Activated CD4-positive, alpha-beta T cell treated with anti-CD3 and anti-CD28 coated beads for 4 hours (primary cell): ENCODE measurements at places on chromosomes 2 and 18.

DNA sequence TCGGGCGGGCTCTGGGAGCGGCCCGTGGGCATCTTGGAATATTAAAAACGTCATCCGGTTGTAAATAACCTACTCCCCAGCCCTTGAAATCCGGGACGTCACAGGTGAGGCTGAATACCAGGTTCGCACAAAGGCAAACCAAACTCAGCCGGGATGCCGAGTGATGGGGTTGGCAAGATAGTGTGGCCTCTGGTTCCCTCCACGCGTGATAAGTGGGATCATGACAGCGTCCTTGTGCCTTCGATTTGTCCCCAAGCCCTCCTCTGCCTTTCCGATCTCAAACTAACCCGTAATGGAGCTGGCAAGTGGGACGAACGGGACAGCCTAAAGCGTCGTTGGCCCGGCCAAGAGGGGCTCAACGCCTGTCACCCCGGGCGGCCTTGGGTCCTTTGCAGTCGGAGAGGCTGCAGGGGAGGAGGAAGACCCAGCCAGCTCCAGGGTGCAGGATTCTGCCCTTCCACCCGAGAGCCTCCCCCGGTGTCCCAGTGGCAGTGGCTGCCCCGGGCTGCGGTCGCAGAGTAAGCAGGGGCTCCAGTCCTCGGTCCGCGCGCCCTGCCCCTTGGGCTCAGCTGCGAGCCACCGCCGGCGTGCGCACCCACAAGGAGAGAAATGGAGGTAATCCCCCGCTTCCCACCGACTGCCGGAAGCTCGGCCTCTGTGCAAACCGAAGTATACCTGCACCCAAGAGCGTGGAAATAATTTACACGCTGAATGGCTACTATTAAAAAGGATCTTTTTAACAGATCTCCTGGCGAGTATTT, 13.4 kb upstream of the PAX3 start:
- DNase-seq: no peak

DNA sequence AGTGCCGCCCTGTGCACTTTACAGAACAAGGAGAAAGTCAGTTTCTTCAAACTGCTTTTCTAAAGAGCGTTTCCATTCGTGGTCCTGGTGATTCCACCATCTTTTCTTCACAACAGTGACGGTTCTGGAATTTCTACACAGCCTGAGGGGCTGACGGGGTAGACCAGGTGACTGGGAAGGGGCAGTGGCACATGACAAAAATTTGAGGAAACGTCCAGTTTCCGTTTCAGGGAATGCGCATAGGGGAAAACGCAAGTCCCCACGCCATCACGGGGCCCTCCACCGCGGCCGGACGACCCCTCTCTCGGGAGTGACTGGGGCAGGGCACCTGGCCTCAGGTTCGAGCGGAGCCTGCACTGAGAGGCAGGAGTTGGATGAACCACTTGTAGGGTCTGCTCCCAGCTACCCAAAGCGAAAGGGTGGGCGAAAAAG, 980 bp upstream of the SPTBN1 start:
- no peak for DNase-seq

DNA sequence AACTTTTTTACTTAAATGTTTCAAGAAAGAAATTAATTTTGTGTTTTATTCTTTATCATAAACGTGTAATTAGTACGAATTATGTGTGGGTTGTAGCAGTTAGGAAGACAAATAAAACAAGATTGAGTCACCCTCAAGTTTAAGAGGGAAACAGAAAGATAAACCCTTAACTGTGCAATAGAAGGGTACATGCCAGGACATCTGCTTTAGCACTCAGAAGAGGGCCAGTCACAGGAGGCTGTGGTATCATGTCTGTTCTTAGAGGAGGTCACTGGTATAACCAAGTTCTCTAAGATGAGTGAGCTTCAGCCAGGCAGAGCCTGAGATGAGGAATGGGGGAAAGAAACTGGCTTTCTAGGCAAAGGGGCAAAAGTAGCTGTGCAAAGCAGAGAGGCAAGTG, 42.4 kb upstream of the GRHL1 start:
- no peak for DNase-seq

DNA sequence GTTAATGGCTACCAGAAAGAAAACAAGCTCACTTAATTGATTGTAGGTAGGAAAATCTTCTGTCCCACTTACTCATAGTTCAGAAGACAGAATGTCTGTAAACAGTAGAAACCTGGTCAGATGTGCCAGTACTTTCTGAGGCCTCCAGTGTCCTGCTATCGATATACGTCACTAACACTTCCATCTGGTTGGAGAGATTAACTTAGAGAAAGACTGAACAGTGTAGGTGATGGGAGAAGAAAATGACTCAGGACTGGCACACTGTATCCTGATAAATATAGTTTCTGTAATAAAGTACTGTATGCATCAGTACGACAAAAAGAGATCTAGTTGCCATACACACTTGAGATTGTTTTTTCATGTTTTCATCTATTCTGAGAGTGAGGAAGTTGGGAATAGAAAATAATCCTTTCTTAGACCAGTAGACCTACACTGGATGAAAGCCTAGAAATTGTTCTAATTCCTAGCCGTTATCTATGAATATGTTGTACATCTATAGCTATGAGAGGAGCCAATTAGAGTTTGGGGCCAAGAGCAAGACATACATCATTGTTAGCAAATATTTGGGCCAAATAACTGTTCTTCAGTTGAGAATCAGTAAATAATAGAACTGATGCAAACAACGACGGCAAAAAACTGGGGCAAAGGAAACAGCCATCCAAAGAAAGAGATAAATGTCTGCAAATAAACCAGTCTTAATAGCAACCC, 105.9 kb downstream of the NAT8 start:
- DNase-seq: no peak

DNA sequence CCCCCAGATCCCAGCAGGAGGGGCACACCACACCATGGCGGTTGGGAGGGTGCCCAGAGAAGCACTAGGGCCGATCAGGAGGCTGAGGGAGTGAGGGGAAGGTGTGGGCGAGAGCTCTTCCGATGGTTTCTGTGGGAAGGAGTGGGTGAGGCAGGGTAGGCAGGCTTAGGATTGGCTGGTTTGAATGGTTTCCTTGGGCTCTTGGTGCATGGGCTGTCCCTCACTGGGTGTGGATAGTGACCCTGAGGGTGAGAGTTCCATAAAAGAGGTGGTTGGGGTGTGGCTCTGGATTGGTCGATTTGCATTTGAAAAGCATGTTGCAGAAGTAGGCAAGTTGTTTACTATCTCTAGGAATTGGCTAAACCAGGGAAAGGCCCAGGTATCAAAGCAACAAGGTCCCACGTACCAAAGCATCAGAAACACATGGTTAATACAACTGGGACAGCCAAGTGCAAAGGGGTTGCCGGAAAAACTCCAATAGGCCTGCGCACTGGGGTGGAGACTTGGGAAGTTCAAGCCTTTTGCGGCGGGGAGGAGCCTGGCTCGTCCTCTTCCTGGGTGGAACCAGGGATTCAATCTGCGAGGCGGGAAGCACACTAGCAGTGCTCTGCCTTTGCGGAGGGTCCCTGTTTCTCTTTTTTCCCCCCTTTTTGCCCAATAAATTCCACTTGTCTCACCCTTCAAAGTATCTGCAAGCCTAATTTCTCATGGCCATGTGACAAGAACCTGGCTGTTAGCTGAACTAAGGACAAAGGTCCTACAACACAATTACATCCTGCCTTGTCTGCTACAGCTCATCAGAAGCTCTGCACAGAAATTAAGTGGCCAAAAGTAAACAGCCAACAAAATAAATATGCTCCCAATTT, 43.2 kb downstream of the IL1R2 start:
- DNase-seq: no peak

DNA sequence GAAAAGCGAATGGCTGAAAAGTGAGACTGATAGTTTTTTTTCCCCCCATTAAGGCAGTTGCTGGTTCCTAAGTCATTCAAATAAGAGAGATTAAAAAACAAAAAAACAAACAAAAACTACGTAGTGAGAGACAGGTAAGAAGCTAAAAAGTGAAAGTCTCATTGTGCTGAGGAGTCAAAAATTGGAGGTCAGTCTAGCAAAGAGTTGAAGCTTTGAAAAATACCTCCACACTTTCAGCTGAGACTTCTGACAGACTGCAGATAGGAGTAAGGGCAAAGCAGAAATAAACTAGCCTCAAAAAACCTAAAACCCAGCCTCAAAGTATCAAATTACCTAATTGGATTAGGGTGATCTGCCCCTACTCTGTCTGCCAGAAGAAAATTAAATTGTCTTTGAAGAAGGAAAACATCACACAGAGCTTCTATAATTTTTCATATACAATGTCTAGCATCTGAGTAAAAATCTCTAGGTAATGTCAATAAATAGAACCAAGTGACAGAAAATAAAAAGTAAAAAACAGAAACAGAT, 10.9 kb upstream of the EIF2AK3 start:
- DNase-seq: no peak

DNA sequence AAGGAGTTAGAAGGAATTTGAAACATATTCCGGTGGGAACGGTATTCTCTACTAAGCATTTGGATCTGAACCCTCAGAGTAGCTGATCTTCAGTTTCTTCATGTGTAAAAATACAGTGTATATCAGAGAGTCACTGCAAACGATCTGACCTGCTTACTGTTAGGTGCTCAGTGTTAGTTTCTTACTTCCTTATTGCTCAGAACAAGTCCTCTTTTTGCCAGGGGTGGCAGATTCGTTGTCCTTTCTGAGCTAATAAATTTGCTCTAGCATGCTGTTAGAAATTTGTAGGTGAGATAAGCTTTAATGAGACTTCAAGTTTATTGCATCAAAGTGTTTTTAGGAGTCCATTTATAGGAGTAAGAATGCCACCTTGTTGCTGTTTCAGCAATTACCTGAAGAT, 15.8 kb downstream of the PLEKHA3 start:
- no peak for DNase-seq

GRCh38 chr2:43759195-43759594, 14.6 kb upstream of the DYNC2LI1 start:
- no peak for DNase-seq

- no peak for DNase-seq
Observed at GRCh38 chr2:205868773-205869333, 186.6 kb downstream of the NRP2 start.

DNA sequence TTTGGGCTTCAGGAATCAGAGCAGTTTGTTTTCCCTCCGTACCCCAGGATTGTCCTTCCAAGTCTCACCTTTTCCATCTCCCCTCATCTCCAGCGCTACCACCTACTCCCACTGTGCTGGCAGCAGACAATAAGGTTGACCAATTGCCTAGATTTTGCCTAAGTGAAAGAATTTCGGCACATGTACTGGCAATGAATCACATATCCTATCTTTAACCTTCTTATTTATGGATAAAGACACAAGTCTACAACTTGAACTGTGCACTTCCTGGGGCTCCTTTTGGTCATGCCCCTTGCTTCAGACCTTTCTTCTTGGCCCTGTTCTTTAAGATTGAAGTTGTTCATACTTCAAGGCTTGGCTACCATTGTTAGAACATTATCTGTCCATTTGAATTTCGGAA, 71.4 kb downstream of the KCMF1 start:
- DNase-seq: no peak

DNA sequence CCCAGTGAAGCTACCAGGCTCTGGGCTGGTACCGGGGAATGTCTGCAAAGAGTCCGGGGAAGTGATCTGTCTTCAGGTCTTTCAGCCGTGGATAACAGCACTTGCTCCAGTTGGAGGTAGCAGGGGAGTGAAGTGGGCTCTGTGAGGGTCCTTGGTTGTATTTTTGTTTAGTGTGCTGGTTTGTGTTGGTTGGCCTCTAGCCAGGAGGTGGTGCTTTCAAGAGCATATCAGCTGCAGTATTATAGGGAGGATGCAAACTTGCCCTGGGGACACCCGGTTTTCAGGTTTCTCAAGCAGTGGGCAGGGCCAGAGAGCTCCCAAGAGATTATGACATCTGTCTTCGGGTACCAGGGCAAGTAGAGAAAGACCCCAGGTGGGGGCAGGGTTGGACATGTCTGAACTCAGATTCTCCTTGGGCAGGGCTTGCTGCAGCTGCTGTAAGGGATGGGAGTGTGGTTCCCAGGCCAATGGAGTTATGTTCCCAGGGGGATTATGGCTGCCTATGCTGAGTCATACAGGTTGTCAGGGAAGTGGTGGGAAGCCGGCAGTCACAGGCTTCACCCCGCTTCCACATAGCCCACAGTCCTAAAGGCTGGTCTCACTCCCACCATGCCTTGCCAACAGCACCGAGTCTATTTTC, 34.4 kb downstream of the ACAA2 start:
- no peak for DNase-seq

DNA sequence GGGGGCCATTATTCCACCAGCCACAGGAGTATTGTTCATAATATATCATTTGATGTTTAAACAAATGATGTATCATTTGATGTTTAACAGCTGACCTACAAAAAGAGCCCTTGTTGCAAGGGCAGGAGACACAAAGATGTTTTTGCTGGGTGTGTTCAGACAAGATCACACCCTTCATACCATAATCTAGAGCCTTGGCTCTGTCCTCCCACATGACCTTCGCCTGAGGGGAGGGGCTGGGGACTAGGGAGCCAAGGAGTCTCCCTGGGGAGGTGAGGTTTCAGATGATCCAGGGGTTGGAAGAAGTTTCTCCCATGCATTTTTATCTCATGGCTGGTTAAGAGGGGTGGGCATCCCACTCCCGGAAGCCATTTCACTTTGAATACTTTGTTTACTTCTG, 33.5 kb downstream of the CDC42EP3 start:
- DNase-seq: no peak

DNA sequence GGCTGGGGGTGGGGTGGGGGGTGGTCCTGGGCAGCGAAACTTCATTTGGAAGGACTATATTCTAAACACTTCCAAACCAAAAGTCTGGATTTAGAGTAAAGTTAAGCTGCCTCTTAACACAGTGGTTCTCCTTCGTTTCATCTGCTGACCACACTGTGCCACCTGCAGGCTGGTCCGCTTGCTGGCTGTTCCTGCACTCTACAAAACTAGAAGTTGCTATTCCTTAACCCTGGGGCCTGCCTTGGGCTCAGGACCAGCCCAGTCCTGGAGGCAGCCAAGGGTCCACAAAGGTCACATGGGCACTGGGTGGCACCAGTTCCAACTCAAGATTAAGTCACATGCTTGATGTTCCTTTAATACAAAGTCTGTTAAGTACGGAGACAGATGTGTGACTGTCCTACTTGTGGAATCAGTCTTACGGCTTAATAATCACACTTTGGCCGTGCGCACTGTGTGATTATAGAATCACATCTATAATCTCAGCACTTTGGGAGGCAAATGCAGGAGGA, 195.4 kb downstream of the FAM210A start:
- DNase-seq: no peak

- no peak for DNase-seq
Observed at GRCh38 chr2:145157036-145157675, 637.2 kb upstream of the ZEB2 start.

DNA sequence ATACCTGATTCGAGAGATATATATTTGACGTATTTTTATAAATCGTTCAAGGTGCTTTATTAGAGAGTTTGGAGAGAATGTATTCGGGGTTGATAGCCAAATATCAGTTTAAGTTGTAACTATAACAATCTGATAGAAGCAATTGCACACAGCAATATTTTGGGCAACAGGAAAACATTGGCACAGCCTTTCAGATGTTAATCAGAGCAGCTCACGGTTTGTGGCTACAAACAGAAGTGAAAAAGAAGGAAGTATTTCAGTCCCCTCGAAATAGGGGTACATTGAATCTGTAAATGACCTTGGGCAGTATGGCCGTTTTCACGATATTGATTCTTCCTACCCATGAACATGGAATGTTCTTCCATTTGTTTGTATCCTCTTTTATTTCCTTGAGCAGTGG, 20.6 kb downstream of the SERPINB10 start:
- no peak for DNase-seq
